ENCODE measurements at places on chromosomes 16 and 17.
A peak's percentile ranks its signal among the peaks of the same experiment; 100 is the strongest.

GRCh38 chr16:75502916-75503605, 7.8 kb upstream of the CHST6 start:
- H3K27me3 ChIP-seq: no peaks in the 10 kb centered on the region
- peaks cover 16% of the 10 kb centered on the region for H3K4me1 ChIP-seq
- DNase-seq: no peak
- H3K27ac ChIP-seq: no peak overlapping the region
- no peaks in the 10 kb centered on the region for H3K36me3 ChIP-seq
- H3K4me3 ChIP-seq: no peak overlapping the region

DNA sequence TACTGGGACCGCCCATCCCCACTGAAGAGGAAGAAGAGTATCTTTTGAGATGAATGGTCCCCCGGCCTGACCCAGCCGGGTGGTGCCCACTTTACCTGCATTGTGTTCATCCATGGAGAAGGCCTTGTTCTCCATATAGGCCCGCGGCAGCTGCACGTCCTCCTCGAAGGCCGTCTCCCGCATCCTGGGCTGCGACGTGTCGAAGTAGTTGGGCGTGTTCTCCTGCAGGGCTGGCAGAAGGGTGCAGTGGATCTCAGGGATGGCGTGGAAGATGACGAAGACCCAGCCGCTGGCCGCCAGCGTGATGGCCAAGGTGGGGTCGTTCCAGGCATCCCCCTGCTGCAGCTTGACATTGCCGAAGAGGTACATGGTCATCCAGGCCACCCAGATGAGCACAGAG, 12.9 kb downstream of the GPRC5B start:
- no peaks in the 10 kb centered on the region for H3K27me3 ChIP-seq
- no peak overlapping the region for H3K4me3 ChIP-seq
- H3K4me1 ChIP-seq: no peaks in the 10 kb centered on the region
- no peaks in the 10 kb centered on the region for H3K36me3 ChIP-seq

DNA sequence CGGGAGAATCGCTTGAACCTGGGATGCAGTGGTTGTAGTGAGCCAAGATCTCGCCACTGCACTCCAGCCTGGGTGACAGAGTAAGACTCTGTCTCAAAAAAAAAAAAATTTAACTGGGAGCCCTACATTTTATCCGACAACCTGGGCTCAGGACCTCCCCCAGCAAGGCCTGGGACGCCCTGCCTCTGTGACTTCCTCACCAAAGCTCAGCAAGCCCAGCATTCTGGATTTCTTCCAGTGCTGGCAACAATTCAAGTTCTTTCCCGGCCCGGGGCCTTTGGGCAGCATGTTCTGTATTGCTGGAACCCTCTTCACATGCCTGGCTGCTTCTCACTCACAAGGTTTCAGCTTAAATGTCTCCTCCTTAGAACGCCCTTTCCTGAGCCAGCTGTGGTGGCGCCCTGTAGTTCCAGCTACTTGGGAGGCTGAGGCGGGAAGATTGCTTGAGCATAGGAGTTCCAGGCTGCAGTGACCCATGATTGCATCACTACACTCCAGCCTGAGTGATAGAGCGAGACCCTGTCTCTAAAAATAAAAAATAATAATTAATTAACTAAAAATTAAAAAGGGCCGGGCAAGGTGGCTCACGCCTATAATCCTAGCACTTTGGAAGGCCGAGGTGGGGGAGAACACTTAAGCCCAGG, 15.9 kb upstream of the MEIOB start:
- peaks cover 37% of the 10 kb centered on the region for H3K27me3 ChIP-seq
- no peak for DNase-seq
- H3K4me1 ChIP-seq: no peaks in the 10 kb centered on the region
- H3K36me3 ChIP-seq: no peaks in the 10 kb centered on the region
- no peak overlapping the region for H3K4me3 ChIP-seq

GRCh38 chr16:22292320-22292719, 4.9 kb upstream of the POLR3E start:
- no peaks in the 10 kb centered on the region for H3K27me3 ChIP-seq
- no peak overlapping the region for H3K4me3 ChIP-seq
- no peak for DNase-seq
- H3K27ac ChIP-seq: peak overlapping the region; percentile 39
- no peaks in the 10 kb centered on the region for H3K4me1 ChIP-seq
- 0 out of 2 replicates have a peak, but pooled peaks cover 1% of the 10 kb centered on the region for H3K36me3 ChIP-seq

- no peak overlapping the region for H3K4me3 ChIP-seq
- peaks cover 8% of the 10 kb centered on the region for H3K4me1 ChIP-seq
- no peak overlapping the region for H3K27ac ChIP-seq
Observed at GRCh38 chr17:77688369-77688768, 270.1 kb upstream of the TNRC6C start.

DNA sequence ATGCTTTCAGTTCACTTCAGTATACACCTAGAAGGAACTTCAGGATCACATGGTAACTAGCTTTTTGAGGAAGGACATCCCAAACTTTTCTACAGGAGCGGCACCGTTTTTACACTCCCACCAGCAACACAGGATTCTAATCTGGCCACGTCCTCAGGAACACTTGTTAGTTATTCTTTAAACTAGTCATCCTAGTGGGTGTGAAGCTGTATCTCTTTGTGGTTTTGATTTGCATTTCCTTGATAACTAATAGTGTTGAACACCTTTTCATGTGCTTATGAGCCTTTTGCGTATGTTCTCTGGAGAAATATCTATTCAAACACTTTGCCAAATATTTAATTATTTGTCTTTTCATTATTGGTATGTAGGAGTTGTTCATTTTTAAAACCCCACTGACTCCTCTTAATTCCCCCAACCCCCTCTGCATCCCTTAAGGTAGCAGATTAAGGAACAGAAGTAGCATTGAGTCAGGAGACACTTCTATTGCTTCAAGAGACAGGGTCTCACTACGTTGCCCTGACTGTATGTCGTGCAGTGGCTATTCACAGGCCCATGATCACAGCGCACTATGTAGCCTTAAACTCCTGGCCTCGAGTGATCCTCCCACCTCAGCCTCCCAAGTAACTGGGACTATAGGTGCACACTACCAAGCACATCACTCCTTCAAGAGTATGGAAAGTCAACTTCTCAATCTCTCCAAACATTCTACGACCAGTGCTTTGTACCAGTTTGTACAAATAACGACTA, 25.4 kb downstream of the YWHAE start:
- no peak overlapping the region for H3K27ac ChIP-seq
- H3K36me3 ChIP-seq: peaks cover 11% of the 10 kb centered on the region
- H3K4me1 ChIP-seq: peaks cover 53% of the 10 kb centered on the region
- H3K27me3 ChIP-seq: no peaks in the 10 kb centered on the region
- DNase-seq: no peak

DNA sequence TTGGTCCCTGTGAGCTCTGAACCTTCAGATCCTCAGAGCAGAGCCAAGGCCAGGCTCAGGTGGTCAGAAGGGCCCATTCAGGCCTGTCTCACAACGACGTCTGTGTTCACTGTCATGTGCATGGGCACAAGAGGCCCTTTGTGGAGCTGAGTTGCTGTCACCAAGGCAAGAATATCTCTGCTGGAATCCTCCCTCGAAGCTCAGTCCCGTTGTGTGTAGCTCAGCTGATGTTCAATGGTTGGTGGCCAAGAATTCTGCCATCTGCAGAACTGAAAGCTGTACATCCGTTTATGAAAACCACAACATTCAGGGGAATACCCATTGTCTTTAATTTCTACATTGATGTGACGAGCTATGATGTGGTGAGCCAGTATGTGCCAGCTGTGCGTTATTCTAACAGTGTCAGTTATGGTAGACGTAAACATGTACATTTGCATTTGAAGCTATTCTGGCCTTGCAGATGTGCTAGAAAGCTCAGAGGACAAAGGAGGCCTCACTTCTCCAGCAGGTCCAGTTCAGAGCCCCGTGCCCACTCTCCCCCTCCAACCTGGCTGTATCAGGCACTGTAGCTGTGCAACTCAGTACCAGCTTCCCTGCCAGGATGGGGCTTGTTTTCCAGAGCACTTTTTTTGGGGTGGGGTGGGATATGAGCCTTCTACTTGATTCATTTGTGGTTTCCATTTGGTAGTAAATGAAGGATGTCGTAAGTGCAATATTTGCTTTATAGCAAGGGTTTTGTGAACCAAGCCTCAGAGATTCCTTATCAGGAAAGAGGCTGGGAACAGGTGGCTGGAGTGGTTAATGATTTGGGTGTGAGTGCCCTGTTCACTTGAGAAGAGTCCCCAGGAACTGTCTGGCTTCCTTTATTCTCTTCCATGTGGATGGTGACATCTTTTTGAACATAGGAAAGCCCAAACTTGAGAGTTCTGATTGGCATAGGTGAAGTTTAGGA, 56.1 kb downstream of the B9D1 start:
- peaks cover 7% of the 10 kb centered on the region for H3K4me1 ChIP-seq
- no peak overlapping the region for H3K4me3 ChIP-seq
- no peaks in the 10 kb centered on the region for H3K36me3 ChIP-seq
- H3K27ac ChIP-seq: no peak overlapping the region
- no peak for DNase-seq
- no peaks in the 10 kb centered on the region for H3K27me3 ChIP-seq

DNA sequence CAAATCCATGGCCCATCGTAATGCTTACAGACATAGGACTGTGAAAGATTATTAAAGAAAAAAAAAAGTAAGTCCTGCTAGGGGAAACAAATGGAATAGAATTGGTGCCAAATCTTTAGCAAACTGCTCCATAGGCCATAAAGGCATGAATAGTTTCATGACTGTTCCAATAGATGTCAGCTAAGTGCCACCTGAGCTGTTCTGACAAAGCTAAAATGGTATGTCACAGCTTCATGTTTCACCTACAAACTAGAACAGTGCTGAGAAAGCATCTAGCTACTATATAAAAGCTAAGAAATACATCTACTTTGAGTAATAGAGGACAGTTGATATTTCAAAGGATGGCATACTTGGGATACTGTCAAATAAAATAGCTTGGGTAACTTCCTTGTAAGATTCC, 771.6 kb upstream of the CA10 start:
- H3K4me1 ChIP-seq: no peaks in the 10 kb centered on the region
- H3K4me3 ChIP-seq: no peak overlapping the region
- no peak overlapping the region for H3K27ac ChIP-seq

DNA sequence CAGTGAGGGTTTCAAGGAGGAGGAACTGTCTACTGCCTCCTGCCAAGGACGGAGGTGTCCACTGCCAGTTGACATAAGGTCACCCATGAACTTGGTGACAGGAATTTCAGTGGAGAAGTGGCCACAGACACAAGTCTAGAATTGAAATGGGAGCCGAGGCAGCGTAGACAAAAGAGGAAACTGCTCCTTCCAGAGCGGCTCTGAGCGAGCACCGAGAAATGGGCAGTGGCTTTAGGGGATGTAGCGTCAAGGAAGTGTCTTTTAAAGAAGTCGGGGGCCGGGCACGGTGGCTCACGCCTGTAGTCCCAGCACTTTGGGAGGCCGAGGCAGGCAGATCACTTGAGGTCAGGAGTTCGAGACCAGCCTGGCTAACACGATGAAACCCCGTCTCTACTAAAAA, 3.1 kb upstream of the SERPINF1 start:
- no peaks in the 10 kb centered on the region for H3K36me3 ChIP-seq
- H3K27ac ChIP-seq: no peak overlapping the region
- no peak for DNase-seq
- H3K27me3 ChIP-seq: no peaks in the 10 kb centered on the region
- no peak overlapping the region for H3K4me3 ChIP-seq

DNA sequence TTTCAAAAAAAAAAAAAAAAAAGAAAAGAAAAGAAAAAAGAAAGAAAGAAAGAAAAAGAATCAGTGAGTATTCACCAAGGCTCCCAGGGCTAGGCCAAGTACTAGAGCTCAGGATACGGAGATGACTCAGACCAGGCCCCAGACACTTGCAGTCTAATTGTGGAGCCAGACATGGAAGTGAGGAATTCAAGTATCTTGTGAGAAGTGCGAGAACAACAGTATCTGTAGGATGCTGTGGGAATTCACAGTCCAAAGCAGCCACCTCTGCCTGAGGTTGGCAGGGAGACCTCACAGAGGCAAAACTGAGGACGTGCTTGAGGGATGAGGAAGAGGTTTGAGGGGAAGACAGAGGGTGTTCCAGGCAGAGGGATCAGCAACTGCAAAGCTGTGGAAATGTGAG, 14.0 kb upstream of the ALDOA start:
- H3K27ac ChIP-seq: peak overlapping the region; percentile 80
- no peak overlapping the region for H3K4me3 ChIP-seq
- H3K4me1 ChIP-seq: peaks cover 15% of the 10 kb centered on the region
- no peaks in the 10 kb centered on the region for H3K36me3 ChIP-seq
- peak; percentile 92 for DNase-seq
- no peaks in the 10 kb centered on the region for H3K27me3 ChIP-seq

DNA sequence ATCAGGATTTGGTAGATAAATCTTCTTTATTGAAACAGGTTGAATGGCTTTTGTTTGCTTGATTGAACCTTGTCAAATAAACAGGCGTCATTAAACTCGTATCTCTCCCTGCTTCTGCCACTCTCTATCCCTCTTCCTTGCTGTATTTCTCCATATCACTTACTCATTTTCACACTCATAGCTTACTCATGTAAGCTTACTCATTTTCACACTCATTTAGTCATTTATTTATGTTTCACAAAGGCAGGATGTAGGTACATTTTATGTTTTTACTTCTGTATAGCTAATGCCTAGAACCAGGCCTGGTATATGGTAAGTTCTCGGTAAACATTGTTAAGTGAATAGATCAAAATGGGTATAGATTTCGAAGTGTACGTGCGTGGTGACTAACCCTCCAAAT, 450.0 kb downstream of the PMP22 start:
- H3K27ac ChIP-seq: no peak overlapping the region
- no peak overlapping the region for H3K4me3 ChIP-seq
- H3K27me3 ChIP-seq: no peaks in the 10 kb centered on the region
- peak; percentile 36 for DNase-seq

DNA sequence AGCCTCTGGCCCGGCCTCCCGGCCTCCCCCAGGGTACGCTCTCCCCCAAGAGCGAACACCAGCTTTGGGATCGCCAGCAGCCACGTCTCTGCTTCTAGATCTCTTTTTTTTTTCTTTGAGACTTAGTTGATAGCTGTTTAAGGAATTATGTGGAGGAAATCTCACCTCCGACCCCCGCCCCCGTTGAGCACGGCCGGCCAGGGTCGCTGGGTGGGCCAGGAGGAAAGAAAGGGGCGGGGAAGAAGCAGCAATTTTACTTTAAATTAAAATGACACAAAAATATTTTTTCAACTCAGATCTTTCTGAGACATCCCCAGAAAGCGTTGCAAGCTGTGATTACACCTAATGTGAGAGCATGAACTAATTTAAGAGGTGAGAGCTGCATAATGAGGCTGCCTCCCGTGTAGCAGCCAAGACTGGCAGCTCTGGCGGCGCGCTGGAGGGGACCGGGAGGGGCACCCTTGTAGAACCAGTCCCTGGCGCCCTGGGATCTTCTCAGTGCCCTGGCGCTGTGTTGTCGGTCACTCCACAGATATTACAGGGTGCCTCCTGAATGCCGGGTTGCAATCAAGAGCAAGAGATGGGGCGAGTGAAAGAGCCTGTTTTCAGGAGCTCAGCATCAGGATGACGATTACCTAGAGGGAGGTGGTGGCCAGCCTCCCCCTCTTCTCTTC, 1.9 kb upstream of the CBLN1 start:
- no peaks in the 10 kb centered on the region for H3K36me3 ChIP-seq
- no peaks in the 10 kb centered on the region for H3K4me1 ChIP-seq
- H3K4me3 ChIP-seq: no peak overlapping the region
- peaks cover 54% of the 10 kb centered on the region for H3K27me3 ChIP-seq
- H3K27ac ChIP-seq: no peak overlapping the region

GRCh38 chr17:57186226-57187019, 69.9 kb upstream of the MSI2 start:
- H3K27ac ChIP-seq: no peak overlapping the region
- no peak for DNase-seq
- no peaks in the 10 kb centered on the region for H3K36me3 ChIP-seq
- H3K4me1 ChIP-seq: no peaks in the 10 kb centered on the region
- H3K4me3 ChIP-seq: no peak overlapping the region
- H3K27me3 ChIP-seq: no peaks in the 10 kb centered on the region
